PC-9 (cell line): ENCODE measurements at places on chromosomes 7 and 10. TPM values are rescaled to one million over a fixed set of nuclear protein-coding genes. Genes with fewer than 3 reads are reported as not detected.

The WAC gene
- 67.1 and 93.9 TPM in 2 replicates for total RNA-seq

The GIMAP8 gene
- not detected in 2 replicates for total RNA-seq

The HGF gene
- total RNA-seq = not detected in 2 replicates

The ACBD7 gene
- total RNA-seq = 5.9 and 8.2 TPM in 2 replicates

The SHLD2 gene
- 11.3 and 15.9 TPM in 2 replicates for total RNA-seq

DNA sequence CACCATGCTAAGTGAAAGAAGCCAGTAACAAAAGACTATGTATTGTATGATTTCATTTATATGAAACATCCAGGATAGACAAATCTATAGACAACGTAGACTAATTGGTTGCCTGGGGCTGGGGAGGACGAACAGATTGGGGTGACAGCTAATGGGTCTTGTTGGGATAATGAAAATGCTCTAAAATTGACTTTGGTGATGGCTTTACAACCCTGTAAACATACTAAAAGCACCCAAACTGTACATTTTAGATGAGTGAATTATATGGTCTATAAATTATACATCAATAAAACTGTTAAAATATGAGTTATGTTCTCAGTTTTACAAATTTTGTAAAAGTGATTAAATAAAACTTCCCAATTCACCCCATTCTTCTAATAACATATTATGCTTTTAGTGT, 261.5 kb downstream of the ELMO1 start:
- DNase-seq = no peak

DNA sequence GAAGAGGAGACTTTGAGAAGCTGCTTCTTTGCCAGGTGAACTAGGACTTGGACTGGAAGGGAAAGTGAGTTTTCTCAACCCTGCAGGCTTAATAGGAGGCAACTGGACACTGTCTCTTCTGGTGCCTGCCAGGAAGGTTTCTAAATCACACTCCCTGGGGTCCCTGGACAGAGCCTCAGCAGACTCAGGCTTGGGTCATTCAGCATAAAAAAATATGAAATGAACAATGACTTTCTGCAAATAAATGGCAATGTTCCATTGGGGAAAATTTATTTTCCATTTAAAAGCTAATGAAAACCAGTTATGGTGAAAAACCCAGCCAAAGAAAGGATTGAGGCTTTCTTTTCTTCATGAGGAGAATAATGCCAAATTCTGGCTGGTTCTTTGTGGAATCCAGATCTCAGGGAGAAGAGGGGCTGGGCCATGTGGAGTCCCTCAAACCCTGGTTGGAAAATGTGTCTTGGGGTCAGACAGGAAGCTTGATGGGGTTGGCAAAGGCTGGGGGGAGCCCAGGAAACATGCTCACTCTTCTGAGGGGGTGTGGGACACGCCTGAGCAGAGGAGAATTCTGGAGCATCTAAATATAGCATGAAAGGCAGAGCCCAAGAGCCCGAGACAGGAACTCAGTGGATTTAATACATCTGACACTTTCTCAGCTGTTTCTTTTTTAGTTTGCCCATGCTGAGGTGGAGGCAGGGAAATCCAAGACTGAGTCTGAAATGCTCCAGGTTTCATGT, 65.2 kb upstream of the EMX2 start:
- no peak for DNase-seq

DNA sequence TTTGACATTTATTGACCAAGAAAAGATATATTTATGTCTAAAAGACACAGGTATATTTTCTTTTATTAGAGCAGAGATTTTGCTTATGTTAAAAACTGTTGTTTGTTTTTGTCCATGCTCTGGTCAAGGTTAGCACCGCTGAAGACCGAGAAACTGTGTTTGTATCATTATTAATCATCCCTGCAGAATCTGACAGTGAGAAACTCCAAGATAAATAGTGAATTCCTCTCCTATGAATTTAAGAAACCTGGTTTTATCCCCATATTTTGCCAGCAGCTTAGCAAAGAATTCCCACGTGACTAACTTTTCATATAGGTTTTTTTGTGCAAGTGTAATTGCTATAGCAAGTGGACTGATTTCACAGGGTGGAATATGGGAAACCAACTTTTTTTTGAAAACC, 77.6 kb downstream of the FRMD4A start:
- DNase-seq = no peak

- DNase-seq = no peak
Measured at GRCh38 chr7:82851121-82851520, 311.6 kb downstream of the PCLO start.

DNA sequence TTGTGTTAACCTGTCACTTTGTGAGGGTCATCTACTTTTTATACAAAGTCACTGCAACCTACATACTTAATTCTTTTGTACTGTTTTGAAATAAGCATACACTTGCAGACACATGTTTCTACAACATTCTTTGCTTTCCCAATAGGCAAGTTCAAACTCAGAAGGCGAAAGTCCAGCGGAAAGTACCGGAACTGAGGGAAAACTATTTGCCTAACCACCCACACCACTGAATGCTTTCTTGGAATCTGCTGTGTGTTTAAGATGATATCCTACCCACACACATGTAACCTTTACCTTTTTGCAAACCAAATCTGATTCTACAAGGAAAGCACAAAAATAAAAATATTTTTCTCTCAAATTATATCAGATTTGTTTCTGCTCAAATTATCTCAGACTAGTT, 139.4 kb upstream of the AGR3 start:
- DNase-seq = no peak

DNA sequence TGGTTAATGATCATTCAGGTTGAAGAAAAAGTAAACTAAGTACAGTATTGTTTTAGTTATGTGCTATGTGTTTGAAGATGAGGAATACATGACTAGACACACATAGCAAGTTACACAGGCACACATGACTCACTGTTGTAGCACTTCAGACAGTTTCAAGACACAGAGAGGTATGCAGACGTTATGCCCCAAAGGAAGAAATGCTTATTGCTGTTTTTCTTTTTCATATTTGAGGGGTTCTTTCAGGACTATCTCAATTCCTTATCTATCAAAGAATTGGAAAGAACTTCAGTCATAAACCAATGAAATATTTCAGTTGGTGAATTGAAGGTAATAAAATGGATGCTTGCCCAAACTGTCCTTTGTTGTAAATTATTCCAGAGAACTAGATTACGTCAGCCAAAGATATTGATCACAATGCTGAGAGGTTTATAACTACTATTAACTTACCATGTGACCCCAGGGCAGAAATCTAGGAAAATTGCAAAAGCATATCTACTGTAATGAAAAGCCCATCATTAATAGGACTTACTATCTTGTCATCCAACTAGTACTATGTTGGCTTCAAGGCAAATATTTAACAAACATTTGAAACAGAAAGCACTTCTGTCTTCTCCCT, 61.2 kb upstream of the CAPZA2 start:
- no peak for DNase-seq

DNA sequence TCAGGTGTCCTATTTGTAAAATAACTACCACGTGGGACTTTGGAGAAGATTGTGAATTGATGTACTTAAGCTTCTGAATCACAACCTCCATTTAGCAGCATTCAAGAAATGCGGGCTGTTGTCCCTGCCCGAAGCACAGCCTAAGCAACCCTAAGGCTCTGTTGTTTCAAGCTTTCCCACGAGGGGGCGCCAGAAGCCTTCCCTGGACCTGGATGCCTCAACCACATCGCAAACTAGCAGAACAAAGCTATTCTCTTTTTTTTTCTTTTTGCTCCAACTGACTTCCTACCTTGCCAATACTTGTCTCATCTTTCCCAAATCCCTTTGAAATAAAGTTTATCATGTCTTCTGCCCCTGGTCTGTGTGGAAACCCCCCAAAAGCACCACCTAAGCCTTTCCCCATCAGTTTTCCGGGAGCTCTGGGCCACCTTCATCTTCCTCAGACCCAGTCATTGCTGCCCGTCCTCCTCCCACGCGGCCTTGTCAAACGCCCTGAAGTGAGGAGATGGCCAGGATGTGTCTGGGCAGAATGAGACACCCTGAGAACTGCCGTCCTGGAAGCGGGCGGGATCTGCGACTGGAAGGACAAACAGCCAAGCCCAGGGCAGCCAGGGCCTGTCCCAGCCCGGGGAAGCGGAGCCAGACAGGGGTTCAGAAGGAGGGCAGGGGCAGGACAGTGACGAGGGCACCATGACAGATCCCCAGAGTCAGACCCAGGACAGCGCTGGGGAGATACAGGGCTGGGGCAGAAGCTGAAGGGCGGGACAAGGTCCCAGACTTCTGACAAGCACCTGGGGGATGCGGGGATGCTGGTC, 112.7 kb downstream of the SLIT1 start:
- DNase-seq = peak; percentile 78

DNA sequence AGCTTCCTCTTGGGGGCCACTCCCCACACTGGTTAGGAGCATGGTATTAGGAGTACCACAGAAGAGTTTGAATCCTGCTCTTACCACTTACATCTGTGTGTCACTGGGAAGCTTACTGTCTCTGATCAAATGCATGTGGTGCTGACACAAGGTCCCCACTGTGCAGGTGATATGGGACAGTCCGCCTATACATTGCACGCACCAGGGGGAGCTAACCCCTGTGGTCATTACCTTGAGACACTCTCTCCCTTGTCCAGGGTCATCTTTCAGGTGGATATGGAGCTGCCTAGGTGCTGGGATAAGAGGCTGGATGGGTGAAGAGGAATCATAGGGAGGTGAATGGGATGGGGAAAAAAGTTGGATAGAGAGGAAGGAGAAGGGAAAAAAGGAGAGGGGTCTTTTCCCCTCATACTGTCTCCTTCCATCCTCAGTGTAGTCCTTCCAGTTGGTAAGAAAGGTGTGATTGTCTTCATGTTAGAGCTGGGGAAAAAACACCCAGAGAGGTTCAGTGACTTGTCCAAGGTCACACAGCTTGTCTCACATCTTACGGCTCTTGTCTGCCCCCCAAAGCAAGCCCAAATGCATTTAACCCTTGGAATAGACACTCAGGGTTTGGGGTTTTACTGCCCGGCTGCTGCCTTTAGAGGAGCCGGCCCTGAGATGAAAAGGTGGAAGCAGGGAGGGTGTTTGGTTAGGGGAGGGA, 125.9 kb downstream of the CDH23 start:
- DNase-seq = peak; percentile 11

DNA sequence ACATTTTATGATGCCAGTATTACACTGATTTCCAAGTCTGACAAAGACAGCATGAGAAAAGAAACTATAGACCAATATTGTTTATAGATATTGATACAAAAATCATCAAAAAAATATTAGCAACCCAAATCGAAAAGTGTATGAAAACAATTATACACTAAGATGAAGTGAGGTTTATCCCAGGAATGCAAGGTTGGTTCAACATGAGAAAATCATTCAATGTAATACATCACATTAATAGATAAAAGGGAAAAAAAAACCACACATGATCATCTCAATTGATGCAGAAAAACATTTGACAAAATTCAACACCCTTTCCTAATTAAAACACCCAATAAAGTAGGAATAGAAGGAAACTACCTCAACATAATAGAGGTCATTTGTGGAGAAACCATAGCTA, 153.9 kb downstream of the DNAJC1 start:
- no peak for DNase-seq

DNA sequence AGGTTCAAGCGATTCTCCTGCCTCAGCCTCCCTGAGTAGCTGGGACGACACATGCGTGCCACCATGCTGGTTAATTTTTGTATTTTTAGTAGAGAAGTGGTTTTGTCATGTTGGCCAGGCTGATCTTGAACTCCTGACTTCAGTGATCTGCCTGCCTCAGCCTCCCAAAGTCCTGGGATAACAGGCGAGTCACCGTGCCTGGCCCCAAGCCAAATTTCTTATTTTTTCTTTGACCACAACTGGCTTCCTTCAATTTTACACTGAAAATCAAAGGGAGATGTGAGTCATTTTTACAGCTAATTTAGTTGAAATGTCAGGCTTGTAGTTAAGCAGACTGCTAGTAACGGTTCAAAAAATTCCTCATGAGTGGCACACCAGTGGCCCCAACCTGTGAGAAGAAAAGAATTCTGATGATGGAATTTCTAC, 7.8 kb downstream of the RNF216 start:
- peak; percentile 92 for DNase-seq

GRCh38 chr7:51067258-51067657, 249.4 kb downstream of the COBL start:
- DNase-seq = no peak
